HT-29 (cell line): ENCODE measurements at places on chromosomes 4 and X. TPM values are rescaled to one million over a fixed set of nuclear protein-coding genes. Genes with fewer than 3 reads are reported as not detected.

The PCDH10 gene
- total RNA-seq, result not detected in 2 replicates

- peak; percentile 41 for DNase-seq
Observed at GRCh38 chr4:88522702-88523324, 763 bp downstream of the PYURF start.

GRCh38 chr4:86706923-86707597 lies 112.9 kb downstream of the PTPN13 start:
- DNase-seq, result no peak

GRCh38 chr4:82899374-82900065 lies 1.0 kb upstream of the THAP9 start:
- no peak for DNase-seq

- no peak for DNase-seq
Observed at GRCh38 chr4:144902614-144903013, 195.4 kb downstream of the ANAPC10 start.
